ENCODE measurements at places on chromosomes 1 and 21.

- DNase-seq = no peak
These were observed 29.8 kb upstream of the ZBTB21 start for GRCh38 chr21:42039911-42040351.

GRCh38 chr1:8276173-8276914 lies 41.6 kb upstream of the SLC45A1 start:
- DNase-seq = no peak

GRCh38 chr1:77290576-77290975 lies 8.8 kb downstream of the AK5 start:
- DNase-seq = no peak

- no peak for DNase-seq
These were observed 15.8 kb upstream of the CENPF start for GRCh38 chr1:214587165-214587564.

DNA sequence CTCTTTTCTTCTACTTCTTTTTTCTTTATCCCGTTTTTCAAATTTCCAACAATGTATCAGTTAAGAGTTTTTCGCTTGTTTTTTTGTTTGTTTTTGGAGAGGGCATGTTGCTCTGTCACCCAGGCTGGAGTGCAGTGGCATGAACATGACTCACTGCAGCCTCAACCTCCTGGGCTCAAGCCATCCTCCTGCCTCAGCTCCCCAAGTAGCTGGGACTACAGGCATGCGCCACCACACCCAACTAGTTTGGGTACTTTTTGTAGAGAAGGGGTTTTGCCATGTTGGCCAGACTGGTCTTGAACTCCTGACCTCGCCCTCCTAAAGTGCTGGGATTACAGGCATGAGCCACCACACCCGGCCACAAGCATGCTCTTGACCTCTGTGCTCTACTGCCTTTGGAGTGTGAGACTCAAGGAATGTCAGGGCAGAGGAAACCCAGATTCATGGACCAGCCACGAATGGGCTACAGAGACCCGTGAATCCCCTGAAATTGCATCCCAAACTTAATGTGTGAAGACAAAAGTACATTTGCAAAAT lies 65.1 kb upstream of the HSD17B7 start:
- DNase-seq = no peak

DNA sequence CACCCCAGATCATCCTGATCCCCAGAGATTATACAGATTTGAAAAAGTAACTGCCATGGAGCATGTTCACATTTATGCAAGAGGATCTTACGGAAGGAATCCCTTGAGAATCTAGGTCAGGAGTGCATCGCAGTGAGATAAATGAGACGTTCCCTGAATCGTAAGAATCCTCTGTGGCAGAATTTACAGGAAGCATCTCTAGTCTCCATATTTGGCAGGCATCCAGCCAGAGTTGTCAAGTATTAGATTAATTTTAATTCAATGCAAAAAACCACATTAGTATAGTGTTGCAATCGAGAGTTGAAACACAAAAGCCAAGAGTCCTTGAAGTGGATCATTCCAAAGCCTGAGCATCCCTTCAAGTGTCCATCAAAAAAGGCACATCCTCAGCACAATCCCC lies 100.8 kb downstream of the RRAGC start:
- DNase-seq = no peak

DNA sequence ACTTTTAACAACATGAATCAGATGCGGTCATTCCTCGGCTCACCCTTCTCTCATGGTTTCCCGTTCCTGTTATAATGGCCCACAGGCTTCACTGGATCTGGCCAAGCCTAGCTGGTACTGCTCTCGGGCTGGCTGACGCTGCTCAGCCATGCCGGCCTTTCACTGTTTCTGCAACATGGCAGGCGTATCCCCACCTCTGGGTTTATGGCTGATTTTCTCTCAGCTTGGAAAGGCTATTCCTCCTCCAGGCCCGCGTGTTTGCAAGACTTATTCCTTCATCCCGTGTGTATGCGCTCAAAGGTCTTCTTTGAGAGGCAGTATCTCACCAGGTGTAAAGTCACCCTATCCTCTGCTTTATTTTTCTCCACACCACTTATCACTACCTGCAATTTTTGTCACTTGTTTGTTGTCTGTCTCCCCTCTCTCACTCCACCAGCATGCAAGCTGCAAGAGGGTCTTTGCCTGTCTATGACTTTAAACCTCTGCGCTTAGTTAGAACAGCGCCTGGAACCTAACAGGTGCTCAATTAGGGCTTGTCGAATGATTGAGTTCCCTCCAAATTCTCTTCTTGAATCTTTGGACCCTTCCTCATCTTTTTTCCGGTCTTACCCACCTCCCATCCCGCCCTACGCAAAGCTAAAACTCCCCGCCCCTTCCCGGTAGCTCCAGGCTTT lies 491 bp upstream of the RAP1A start:
- DNase-seq = no peak

DNA sequence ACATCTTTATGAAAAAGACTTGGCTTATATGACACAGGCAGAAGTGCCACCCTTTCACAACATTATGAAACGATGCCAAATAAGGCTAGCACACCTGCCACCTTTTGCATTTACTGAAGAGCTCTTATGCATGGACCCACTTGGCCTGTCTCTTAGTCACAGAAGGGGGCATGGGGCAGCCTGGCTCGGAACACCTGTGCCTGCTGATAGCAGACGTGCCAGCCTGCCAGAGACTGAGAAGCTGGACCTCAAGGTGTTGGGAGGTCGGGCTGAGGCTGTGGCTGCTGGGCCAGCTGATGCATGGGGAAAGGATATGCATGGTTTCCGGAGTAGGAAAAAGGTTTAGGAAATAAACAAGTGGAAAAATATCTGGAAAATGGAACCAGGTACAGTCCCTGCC lies 21.5 kb downstream of the RCAN1 start:
- no peak for DNase-seq

GRCh38 chr1:167460836-167461235 lies 57.5 kb downstream of the CD247 start:
- DNase-seq = no peak

- no peak for DNase-seq
These were observed 260.0 kb downstream of the FMN2 start for GRCh38 chr1:240351690-240352089.

GRCh38 chr1:6963912-6964307 lies 178.7 kb downstream of the CAMTA1 start:
- no peak for DNase-seq

DNA sequence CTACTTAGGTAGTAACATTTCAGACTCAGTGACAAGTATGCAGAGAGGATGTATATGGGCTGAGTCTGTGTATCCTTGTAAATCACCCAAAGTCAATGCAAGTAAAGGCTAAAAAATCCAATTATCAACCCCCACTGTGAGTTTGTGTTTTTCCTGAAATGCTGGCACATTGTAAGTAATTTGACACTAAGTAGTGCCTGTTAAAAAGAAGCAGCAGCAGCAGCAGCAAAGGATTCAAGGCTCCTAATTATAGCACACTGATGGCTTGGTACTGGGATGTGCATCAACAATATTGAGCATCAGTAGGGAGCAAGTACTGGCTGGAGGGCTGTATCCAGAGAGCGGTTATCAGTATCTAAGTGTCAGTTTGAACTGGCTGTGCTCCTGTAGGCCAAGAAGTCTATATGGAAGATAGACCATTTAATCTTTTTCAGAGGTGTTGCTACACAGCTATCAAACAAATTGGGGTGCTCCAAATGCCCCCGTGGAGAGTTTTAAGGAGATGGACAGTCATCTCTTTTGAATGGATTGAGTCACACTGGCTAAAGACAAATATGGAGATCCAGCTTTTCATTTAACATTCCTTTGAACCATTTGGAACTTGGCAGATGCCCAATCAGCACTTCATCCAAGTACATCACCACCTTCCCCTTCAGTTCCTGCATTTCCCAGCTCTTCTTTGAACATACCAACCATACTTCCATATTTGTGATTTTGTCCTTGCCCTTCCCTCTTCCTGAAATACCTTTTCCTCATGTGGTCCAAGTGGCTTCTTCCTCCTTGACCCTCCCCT lies 241.2 kb upstream of the ST6GALNAC5 start:
- DNase-seq = no peak

GRCh38 chr1:8284127-8284526 lies 33.8 kb upstream of the SLC45A1 start:
- no peak for DNase-seq

DNA sequence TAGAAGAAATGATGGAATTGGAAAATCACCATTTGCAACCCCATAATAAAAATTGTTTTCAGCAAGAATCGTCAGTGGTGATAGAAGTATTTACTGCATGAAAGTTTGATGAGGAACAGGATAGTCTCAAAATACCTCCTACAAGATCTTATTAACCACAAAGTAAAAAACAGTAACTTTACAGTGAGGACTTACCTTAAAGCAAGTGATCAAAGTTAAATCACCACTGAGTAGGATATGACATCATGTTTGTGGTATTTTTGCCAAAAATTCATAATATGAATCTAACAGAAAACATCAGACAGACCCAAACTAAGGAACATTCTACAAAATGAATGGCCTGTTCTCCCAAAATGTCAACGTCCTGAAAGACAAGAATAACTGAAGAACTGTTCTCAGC lies 19.9 kb downstream of the ALDH9A1 start:
- no peak for DNase-seq

DNA sequence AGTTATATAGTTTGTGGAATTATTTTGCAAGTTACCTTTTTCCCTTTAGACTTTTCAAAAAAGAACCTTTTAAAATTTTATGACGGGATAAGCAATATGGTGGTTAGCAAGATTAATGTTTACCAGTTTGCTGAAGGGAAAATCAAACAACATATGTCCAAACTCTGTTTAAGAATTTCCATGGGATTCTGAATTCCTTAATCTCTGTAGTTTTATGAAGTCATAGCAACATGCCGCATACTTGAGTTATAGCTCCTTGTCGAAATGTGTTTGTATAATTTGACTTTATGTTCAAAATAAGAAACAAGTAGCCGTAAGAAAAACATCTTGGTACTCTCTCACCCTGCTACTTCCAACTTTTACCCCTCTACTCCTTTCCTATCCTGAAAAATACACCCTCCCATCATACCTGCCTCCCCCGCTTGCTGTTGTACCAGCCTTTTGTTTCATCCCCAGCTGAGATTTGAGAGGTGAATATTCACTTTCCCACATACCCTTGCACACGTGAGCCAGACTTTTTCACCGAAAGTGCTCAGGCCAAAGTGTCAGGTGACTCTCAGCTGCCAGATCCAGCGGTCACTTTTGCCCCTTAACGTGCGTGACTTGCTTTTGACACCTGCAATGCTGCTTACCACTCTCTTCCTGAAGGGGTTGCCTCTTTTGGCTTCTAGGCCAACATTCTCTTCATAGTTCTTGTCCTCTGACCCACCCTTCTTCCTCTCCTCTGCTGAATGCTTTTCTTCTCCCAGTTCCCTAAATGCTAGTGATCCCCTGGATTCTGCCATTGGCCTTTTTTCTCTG lies 83.5 kb upstream of the ZNF326 start:
- no peak for DNase-seq

DNA sequence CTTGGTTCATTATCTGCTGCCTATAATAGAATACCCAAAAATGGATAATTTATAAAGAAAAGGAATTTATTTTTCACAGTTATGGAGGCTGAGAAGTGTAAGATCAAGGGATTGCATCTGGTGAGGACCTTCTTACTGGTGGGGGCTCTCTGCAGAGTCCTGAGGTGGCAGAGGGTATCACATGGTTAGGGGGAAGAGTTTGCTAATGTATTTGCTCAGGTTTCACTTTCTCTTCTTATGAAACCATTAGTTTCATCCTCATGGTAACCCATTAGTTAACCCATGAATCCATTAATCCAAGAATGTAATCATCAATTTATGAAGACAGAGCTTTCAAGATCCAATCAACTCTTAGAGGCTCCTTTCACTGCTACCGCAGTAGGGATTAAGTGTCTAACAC lies 120.6 kb downstream of the DNM3 start:
- DNase-seq = no peak

DNA sequence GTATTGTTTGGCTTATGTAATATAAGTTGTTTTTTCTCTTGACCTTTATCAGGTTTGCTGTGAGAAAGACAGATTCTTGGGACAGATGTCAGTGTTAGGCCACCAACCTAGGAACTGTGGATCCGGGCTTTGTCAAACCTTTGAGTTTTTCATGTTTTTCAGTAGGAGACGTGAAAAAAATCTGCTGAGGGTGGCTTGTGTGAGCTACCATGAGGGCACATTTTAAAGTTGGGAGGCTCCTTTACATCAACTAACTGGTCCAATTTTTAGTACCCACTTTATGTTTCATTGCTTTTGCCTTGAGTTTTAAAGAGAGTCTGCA lies 801 bp downstream of the RPS6KC1 start:
- DNase-seq = no peak

DNA sequence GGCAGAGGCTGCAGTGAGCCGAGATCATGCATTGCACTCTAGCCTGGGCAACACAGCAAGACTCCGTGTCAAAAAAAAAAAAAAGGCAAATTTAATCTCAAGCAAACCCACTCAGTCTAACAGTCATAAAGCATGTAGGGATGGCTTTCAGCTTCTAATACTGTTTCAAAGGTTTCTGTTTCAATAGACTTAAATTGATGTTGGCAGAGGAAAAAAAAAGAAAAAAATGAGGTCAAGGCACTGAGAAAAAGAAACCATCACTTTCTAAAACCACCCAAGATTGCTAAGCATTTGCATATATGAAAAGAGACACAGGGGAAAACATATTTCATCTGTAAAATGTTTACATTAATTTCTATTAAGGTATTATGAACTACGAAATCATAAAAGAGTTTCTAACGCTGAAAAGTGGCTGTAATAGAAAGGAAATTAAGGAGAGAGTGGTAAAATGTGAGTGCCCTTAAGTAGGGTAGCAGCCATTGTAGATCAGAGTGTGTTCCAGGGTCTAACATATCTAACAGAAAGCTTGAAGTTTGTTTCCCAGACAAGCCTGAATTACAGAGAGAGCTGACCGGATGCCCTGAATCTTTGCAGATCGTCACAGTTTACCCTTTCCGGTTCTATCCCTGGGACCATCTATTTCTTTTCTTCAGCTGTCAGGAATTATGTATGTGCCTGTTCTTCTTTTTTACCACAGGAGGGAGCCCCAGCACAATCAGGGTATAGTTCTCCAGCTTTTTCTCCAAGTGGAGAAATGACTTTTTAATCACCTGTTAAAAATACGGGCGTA lies 70.0 kb downstream of the PLD5 start:
- no peak for DNase-seq

GRCh38 chr1:153796786-153797659 lies 21.8 kb downstream of the SLC27A3 start:
- DNase-seq = peak; percentile 60

DNA sequence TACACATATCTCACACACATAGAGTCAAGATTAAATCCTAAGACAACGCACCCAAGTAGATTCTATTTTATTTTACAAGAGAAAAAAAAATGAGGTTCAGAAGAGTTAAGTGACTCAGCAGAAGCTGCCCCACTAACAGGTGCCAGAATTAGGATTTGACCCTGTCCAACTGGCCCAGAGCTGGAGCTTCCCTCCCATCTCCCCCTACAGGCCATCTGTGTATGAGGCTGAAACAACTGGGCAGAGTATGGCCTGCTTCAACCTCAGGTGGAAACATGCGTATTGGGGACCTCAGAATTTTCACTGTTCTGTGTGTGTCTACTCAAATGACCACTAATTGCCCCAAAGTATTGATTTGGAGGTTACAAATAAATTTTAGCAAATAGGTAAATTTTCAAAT lies 29.9 kb downstream of the PSMG1 start:
- DNase-seq = no peak

Measured in stimulated activated CD8-positive, alpha-beta memory T cell treated with anti-CD3 and anti-CD28 coated beads, Interleukin-15, amount 100 ng/mL, for 24 hours (primary cell).